Osteoblast (primary cell): ENCODE measurements at places on chromosomes 11 and 22.

DNA sequence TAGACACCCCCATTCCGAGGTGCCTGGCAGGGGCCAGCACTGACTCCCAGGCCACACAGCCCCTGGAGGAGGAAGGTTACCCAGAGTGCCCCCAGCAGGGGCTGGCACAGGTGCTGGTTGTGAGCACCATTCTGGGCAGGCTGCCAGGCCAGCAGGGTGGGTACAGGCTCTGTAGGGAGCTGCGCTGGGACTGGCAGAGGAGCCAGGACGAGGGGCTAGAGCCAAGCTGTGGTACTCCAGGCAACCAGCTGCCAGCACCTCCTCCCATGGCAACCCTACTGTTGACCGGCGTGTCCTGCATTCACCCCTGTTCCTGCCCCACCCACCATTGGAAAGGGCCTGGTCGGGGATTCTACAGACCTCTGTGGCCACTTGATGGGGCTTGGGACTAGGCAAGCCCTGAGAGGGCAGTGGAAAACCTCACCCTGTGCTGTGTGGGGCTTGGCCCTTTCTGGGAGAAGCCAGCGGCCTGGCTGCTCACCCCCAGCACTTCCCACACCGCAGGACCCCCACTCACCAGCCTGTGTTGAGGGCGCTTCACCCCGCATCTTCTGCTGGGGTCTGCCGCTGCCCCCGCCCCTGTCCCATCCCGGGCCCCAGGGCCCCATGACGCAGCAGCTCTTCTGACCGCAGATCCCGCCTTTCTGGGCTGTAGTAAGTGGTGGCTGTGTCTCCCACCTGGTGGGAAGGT, 1.9 kb downstream of the CLDN5 start:
- H3K4me1 ChIP-seq: no peaks in the 10 kb centered on the region
- H3K36me3 ChIP-seq: no peaks in the 10 kb centered on the region
- no peak overlapping the region for H3K27ac ChIP-seq

DNA sequence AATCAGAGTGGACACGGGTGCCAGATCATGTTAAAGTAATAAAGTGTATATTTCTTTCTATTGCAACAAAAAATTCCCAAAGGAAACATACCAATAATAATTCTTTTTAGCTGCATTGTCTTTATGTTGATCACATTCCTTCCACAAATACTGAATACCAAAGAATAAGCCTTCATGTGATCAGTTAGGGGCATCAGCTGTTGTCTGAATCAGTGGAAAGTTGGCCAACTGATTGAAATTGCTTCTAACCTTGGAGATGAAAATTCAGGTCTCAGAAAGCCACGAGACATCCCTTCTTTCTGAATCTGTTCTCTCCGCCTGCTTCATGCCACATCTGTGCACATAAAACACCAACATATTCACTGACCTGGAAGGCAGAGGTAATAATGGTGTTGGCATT, 785.2 kb downstream of the KCNA4 start:
- no peak overlapping the region for H3K4me3 ChIP-seq
- H3K27me3 ChIP-seq: no peaks in the 10 kb centered on the region
- peaks cover 4% of the 10 kb centered on the region for H3K4me1 ChIP-seq
- no peak overlapping the region for H3K27ac ChIP-seq

GRCh38 chr11:18347471-18348125, 25.2 kb downstream of the GTF2H1 start:
- H3K36me3 ChIP-seq: peaks cover 35% of the 10 kb centered on the region
- H3K4me3 ChIP-seq: no peak overlapping the region
- DNase-seq: no peak
- peaks cover 28% of the 10 kb centered on the region for H3K4me1 ChIP-seq
- H3K27ac ChIP-seq: peak overlapping the region; percentile 78
- no peaks in the 10 kb centered on the region for H3K27me3 ChIP-seq

GRCh38 chr11:61776561-61777075, 15.8 kb downstream of the TMEM258 start:
- no peaks in the 10 kb centered on the region for H3K36me3 ChIP-seq
- DNase-seq: peak; percentile 100
- no peak overlapping the region for H3K4me3 ChIP-seq
- no peaks in the 10 kb centered on the region for H3K27me3 ChIP-seq
- no peaks in the 10 kb centered on the region for H3K4me1 ChIP-seq

DNA sequence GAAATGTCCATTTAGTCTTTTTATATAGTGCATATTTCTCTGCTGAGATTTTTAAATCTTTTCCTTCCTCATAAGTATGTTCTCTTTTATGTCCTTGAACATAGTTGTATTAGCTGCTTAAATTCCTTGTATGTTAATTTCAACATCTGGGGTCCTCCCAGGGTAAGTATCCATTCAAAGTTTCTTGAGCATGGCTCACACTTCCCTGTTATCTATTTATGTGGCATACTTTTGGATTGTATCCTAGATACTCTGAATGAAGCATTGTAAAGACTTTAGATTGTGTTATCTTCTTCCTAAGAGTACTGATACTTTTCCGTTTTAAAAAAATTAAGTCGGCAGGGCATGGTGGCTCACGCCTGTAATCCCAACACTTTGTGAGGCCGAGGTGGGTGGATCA, 28.4 kb upstream of the PITPNB start:
- no peaks in the 10 kb centered on the region for H3K36me3 ChIP-seq
- no peaks in the 10 kb centered on the region for H3K27me3 ChIP-seq
- H3K27ac ChIP-seq: no peak overlapping the region
- H3K4me1 ChIP-seq: peaks cover 6% of the 10 kb centered on the region
- no peak for DNase-seq
- H3K4me3 ChIP-seq: no peak overlapping the region
